NCI-H1105 treated with DMSO at 0.1 percent for 48 hours (cell line): ENCODE measurements at places on chromosomes 7 and 10.

DNA sequence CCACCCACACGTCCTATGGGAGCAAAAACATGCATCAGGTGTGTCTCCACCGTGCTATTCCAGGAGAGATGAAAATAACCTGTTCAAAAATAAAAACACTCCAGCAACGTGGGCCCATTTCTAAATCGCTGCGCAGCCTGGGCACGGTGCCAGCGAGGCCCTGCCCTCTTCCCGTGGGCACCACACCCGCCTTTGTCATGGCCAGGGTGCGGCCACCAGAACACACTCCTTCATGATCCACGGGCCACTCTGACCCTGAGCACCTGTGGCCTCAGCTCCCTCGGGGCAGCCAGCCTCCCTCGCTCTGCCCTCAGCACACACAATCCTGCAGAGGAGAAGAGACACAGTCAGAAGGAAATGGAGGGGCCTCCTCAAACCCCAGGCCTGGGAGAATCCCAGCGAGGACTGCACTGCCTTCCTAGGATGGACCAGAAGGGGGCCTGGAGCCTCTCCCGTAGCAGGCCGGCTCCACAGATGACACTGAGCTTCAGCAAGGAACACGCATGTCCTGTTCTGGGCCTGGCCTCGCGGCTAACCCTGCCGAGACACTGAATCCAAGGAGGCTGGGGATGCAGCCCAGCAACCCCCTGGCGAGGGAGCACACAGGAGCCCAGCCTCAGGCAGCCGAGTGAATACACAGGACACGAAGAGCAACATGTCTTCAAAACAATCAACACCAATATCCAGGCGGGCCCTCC lies 169.0 kb downstream of the MAD1L1 start:
- DNase-seq = no peak

- no peak for DNase-seq
These were observed 155.5 kb downstream of the RNF216 start for GRCh38 chr7:5625938-5626337.

DNA sequence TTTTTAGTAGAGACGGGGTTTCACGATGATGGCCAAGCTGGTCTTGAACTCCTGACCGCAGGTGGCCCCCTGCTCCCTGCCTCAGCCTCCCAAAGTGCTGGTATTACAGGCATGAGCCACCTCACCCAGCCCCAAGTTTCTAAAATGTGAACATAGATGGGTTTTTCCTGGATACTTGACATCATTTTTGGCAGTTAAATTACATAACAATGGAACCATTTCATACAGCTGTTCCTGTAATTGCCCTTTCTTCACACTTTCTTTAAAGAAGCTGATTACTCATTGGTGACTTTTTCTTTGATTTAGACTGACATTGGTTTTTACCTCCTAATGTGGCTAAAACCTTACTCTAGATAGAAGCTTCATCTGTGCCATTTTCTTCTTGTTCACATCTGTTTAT lies 5.9 kb downstream of the ZKSCAN1 start:
- no peak for DNase-seq

DNA sequence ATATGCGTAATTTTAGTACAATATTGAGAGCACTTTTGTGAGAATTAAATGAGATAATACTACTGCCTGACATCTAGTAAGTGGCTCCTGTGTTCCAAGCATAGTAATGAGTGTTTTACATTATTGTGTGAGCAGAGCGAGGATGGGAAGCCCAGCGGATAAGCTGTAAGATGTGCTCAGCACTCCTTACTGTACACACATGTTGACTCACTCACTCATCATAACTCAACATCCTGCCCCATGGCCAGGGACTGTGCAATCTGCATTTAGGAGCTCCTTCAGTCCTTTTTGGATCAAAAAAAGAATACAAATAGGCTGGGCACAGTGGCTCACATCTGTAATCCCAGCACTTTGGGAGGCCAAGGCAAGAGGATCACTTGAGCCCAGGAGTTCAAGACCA lies 72.9 kb upstream of the NEBL start:
- DNase-seq = no peak

DNA sequence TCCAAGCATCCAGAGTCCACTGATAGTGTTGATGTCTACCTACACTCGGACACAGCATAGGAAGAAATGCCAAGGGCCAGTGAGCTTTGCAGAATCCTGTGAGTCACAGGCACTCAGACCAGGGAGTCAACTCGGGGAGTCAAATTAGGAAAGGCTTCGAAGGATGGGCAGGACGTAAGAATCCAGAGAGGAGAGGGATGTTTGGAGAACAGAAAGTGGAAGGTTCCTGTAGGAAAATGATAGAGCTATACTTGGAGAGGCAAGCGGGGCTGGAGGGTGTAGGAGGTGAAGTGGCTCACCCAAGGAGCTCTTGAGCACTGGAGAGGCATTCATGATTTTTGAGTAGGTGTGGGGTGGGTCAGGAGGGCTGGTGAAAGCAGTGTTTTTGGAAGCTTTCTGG lies 3.0 kb downstream of the ZYX start:
- DNase-seq = no peak

DNA sequence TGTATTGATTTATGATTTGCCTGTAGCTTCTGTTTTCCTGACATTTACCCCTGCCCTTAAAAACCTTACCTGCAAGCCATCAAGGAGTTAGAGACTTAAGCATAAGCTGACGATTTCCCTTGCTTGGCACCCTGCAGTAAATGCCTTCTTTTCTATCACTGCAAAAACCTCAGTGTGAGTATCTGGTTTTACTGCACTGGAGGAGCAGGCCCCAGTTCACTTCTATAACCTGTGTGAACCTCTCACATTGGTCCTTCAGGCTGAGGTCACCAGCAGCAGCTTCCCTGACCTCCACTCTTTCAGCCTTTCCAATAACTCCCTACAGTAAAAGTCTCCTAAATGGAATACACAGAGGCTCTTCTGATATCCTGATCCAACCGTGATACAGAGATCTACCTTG lies 30.5 kb downstream of the NUP42 start:
- no peak for DNase-seq

GRCh38 chr10:70672165-70673042 lies at the start of gene ADAMTS14:
Gene ADAMTS14, plus strand, starts transcription at chr10:70672506. Its CDS starts 297 bp downstream, at chr10:70672803.
- DNase-seq = no peak

GRCh38 chr7:5396999-5397663 lies 26.5 kb downstream of the TNRC18 start:
- DNase-seq = no peak

DNA sequence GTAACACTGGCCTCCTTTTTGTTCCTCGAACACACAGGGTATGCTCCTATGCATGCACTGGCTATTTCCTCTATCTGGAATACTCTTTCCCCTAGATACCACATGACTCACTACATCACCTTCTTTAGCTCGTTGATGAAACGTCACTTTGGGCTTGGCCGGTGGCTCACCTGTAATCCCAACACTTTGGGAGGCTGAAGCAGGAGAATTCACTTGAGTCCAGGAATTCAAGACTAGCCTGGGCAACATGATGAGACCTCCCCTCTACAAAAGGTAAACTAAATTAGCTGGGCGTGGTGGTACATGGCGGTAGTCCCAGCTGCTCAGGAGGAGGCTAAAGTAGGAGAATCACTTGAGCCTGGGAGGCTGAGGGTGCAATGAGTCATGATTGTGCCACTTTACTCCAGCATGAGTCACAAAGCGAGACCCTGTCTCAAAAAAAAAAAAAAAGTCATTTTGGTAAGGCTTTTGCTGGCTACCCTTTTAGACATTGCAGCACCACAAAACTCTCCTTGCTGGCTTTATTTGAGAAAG lies 14.5 kb downstream of the ANKIB1 start:
- no peak for DNase-seq

DNA sequence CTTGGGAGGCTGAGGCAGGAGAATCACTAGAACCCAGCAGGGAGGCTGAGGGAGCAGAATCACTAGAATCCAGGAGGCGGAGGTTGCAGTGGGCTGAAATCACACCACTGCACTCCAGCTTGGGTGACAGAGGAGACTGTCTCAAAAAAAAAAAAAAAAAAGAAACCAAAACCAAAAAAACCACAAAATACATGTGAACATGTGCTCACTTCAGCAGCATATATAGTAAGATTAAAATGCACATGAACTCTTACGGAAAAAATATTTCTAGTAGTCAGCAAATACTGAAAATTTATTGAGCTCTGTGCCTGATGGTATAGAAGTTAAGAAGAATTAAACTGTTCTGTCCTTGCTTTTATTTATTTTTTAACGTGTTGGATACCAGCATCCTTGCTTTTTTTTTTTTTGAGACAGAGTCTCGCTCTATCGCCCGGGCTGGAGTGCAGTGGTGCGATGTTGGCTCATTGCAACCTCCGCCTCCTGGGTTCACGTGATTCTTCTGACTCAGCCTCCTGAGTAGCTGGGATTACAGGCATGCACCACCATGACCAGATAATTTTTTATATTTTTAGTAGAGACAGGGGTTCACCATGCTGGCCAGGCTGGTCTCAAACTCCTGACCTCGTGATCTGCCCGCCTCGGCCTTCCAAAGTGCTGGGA lies 9.6 kb upstream of the ZNF487 start:
- no peak for DNase-seq

DNA sequence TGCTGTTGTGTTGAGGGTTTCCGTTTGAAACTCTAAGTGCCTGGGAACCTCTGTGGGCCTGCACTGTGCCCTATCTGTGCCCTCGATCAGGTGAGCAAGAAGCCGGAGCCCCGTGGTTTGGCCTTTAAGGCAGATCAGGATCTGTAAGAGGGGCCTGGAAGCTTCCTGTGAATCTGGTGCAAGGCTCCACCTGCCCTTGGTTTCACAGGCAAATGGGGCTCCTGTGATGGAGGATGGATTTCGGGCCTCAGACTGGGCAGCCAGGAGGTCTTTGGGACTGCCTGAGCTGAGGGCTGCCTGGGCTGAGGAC lies 21.6 kb downstream of the SCART1 start:
- no peak for DNase-seq
